T-helper 2 cell (primary cell): ENCODE measurements at places on chromosomes 13 and 19.

- no peak for DNase-seq
Observed at GRCh38 chr13:110681868-110682550, 23.9 kb downstream of the CARS2 start.

DNA sequence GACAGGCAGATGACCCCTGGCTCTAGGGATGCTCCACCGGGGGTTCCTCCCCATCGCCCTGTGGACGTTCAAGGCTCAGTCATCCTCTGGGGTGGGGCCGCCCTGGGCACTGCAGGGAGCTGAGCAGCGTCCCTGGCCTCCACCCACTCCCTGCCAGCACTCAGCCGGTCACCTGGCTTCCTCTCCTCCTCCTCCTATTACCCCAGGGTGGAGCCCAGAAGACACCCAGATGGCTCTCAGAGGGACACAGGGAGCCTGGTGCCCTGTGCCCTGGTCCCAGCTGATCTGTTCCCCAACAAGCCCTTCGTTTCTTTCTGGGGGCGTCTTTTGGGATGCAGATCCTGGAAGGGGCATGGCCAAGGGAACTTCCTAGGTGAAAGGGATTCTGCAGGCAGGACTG, 3.7 kb upstream of the MKNK2 start:
- DNase-seq = no peak

DNA sequence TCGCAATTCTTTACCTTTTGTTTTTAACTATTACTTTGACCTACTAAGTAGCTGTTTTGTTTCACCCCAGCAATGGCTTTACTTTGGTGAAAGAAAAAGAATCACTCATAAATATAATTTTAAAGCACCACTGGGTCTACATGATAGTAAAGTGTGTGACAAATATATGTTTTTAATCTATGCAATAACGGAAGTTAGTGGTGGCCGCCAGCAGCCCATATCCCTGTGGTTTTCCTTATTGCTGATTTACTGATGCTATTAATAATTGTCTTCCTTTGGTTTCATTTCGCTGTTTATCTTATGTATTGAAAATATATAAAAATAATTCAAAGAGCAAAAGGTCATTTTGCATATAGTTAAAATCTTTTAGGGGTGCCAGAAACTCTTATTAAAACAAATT, 491.3 kb downstream of the DIAPH3 start:
- no peak for DNase-seq

- no peak for DNase-seq
Observed at GRCh38 chr19:42232435-42232834, 10.0 kb downstream of the GSK3A start.

DNA sequence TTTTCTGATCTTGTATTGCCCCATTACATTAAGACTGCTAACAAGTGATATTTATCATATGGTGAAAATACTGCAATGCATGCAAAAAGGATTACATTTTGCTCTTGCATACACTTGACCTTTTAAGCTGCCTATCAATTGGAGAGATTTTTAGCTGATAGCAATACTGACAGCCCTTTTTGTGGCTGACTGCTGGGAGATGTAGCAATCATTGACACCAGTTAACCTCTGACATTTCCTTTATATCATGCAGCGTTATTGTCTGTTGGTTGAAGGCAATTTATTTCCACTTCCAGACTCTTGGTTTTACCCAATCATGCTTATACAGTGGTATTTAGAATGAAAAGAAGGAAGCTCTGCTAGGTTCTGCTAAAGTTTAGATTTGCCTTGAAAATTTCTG, 364.0 kb downstream of the LMO7 start:
- no peak for DNase-seq

DNA sequence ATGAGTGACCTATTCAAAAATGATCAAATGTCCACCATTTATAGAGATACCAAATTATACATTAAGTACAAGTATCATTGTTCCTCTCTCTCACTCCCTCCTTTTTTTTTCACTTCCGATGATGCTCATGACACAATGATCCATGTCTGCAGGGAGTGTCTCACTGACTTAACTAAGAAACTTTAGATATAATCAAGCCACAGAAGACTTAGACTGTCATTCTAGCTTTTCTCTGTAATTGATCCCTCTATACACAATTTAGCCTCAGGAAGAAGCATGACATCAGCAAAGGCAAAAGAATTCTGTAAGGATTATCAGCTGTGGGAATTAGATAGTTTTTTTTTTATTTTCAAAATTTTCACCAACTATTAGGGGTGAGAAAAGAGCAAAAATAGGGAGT, 734.9 kb upstream of the PCDH9 start:
- DNase-seq = no peak

DNA sequence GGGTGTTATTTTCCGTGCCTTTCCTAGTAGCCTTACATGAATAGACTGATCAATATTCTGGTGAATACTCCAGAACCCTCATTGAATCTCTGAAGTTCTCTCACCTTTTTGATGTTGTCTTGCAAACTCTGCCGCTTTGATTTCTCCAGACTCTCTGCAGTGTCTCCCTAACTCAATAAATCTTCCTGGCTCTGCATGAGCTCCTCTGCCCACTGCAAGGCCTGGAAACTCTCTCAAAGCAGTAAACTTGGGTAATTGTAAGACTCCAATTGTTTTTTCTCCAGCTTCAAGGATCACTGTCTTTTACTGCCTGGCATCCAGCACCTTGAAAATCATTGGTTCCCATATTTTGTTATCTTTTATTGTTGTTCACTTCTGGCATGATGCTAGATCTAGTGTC, 198.4 kb downstream of the GPC5 start:
- no peak for DNase-seq

DNA sequence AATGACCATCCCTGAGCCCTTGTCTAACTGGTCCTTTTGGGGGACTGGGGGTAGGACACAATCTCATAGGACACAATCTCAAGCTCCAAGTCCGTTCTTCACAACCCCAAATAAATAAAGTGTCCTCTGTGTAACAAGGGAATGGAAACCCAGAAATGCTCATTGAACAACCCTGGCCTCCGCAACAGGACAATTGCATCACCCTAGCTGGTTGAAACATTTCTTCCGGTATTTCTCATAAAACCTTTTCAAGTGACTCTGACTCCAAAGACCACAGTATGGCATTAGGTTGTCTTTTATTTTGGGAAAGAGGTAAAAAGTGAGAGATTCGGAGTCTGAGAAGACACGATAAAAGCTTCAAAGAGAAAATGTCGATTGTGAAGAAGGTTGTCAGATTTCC, 186.6 kb downstream of the ZNF536 start:
- no peak for DNase-seq

GRCh38 chr19:30788105-30788765, 416.1 kb downstream of the ZNF536 start:
- DNase-seq = no peak

DNA sequence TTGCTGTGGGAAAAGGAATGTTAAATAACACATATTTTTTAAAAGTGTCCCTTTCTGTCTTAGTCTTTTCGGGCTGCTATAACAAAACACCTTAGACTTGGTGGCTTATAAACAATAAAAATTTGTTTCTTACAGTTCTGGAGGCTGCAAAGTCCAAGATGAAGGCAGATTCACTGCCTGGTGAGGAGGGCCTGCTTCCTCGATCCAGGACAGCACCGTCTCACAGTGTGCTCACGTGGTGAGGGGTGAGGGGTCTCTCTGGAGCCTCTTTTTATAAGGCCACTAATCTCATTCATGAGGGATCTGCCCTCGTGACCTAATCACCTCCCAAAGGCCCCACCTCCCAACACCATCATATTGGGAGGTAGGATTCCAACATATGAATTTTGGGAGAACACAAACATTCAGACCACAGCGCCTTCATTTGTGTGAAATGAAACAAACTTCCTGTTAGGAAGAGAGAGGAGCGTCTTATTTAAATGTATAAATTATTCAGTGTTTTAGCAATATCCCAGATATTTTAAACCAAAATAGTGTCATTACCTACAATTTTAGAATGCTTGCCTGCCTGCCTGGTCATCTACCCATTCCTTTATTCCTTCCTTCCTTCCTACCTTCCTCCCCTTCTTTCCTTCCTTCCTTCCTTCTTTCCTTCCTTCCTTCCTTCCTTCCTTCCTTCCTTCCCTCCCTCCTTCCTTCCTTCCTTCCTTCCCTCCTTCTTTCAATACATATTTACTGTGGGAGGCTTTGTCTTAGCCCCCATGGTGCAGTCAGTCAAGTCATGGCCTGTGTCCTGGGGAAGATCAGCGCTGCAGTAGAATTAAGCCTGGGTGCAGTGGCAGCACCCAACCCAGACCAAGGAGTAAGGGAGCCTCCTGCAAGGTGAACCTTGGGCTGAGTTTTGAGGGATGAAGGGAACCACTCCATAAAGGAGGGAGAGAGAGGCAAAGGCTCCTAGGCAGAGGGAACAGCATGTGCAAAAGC, 84.2 kb downstream of the TEX26 start:
- DNase-seq = no peak

DNA sequence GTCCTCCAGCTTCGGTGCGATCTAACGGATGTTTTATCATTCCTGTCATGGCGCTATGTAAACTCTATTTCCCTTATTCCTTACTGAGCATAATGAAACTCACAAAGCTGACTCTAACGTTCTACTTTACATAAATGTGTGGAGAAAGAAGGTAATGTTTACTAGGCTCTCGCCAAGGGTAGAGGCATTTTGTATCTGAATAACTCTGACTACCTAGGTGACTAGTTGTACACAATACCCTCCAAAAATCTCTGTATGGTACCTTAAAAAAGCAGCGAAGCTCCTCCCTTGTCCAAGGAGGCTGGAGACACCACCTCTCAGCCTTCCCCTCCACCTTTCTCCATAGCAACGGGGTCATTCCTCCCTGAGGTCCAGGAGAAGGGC, 316 bp upstream of the ZNF530 start:
- DNase-seq = no peak
